ENCODE measurements at places on chromosomes 12 and 14.

DNA sequence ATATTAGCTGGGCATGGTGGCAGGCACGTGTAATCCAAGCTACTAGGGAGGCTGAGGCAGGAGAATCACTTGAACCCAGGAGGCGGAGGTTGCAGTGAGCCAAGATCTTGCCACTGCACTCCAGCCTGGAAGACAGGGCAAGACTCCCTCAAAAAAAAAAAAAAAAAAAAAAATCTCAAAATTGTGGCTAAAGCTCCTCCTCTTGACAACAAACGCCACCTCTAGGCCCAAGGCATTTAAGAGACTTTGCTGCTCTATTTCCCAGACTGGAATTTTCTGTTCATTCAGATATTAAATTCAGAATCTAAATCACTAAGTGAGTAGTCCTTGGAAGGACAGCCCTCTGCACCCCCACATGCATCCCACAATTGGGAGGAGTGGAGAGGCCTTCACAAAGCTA is 1.4 kb downstream of the ZFYVE1 start:
- DNase-seq = no peak

GRCh38 chr12:19138551-19138950 is 9.0 kb downstream of the PLEKHA5 start:
- DNase-seq = no peak

- DNase-seq = no peak
Measured at GRCh38 chr12:118361092-118361404, 11.7 kb downstream of the TAOK3 start.

DNA sequence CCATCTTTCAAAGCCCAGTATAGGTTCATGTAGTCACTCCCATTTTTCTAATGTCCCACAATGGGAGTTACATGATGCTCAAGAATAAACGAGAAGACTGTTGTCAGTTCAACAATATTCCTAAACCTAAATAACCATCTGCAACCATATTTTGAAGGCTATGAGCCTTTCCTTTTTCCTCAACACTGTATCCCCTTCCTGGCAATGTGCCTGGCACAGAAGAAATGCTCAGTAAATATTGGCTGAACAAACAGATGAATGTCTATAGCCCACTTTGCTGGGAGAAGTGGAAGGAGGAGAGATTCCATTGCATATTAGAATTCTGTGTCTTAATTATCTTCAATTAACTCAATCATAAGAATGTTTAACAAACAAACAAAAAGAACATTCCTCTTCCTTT is 6.1 kb downstream of the ARMH4 start:
- no peak for DNase-seq

GRCh38 chr12:3417937-3418462 is 73.0 kb upstream of the PRMT8 start:
- no peak for DNase-seq

DNA sequence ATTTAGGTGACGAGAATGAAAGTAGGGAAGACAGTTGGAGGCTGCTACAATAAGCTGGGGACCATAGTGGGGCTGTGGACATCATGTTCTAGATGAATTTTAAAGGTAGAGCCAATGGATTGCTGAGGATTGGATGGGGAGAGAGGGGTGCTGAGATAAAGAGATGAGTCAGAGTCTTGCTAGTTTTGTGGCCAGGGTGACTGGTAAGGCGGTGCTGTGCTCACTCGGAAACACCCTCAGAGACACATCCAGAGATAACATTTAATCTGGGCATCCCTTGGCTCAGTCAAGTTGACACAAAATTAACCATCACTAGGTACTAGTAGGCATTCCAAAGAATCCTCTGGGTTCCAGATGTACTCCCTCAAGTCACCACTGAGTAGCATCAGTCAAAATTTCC is 170.7 kb downstream of the ADCK1 start:
- no peak for DNase-seq

DNA sequence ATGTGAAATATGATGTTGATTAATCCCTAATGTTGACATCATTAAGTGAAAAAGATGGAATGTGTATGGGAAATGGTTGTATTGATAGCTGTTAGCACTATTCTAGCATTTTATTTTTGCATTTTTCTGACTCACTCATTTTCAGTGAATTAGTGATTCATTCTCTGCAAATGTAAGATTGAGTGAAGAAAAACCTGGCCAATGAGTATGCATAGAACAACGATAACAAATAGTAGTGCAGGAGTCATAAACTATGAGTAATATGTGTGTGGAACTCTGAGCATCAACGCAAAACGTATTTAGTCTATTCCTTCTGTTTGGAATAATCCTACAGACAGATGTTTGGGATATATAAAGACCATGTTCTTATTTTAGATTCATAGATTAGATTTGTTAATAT is 76.3 kb upstream of the RTL1 start:
- no peak for DNase-seq

DNA sequence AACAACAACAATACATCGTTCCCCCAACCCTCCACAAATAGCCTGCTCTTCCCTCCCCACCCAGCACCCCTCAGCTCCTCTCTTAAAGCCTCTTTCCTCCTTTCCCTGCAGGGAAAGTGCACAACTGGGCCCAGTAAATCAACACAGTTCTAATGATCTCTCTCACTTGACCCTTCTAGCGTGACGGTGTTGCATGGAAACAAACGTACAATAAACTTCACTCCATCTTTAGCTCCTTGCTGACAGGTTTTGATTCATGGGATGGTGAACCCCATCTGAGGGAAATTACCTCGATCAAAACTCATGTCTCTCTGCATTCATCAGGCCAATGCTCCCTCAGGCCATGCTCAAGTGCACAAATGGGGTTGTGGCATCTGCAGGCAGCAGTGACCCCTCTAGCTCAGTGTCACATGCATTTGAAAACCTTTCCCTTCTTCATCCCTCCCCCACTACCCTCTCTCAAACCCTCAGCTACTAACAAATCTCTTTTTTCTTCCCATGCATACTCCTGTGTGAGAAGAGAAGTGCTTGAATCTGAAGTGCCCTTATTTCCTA is 22.9 kb downstream of the GDF11 start:
- no peak for DNase-seq

- DNase-seq = no peak
Measured at GRCh38 chr12:118633071-118633470, 256.7 kb downstream of the SUDS3 start.

- no peak for DNase-seq
Measured at GRCh38 chr12:29145372-29146170, 3.5 kb upstream of the FAR2 start.

- no peak for DNase-seq
Measured at GRCh38 chr14:20434701-20435581, 1.0 kb downstream of the KLHL33 start.

- DNase-seq = no peak
Measured at GRCh38 chr12:1918081-1918883, at the start of gene CACNA2D4. Gene CACNA2D4, minus strand, starts transcription at chr12:1918652. Its CDS starts 179 bp downstream, at chr12:1918473.

DNA sequence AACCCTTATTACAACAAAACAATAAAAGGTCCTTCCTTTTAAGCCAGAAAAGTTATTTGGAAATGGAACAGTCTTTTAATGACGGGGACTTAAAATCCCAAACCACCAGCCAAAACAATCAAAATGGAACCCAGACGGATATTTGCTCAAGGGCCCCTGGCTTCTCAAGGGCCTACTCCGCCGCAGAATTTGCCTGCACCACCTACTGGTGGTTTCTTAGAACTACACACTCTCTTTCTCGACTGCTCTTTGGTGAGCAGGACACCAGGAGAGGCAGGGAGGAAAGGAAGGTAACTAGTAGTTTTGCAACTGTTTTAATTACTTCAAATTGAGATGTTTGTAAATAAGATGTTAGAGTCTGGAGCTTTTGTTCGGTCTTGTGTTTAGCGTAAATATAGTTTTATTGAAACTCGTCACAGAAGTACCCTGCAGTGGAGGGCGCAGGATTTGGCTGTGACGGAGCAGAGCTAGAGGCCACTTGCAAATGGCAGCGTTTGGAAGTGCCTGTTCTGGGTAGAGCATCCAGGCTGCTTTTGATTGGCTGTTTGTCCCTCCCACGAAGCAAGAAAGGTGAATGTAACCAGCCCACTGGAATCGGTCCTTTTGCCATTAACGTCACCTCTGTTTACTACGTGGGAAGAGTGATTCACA is 238.5 kb downstream of the CACNA1C start:
- no peak for DNase-seq

- no peak for DNase-seq
Measured at GRCh38 chr12:106673141-106673540, 90.3 kb downstream of the RFX4 start.

DNA sequence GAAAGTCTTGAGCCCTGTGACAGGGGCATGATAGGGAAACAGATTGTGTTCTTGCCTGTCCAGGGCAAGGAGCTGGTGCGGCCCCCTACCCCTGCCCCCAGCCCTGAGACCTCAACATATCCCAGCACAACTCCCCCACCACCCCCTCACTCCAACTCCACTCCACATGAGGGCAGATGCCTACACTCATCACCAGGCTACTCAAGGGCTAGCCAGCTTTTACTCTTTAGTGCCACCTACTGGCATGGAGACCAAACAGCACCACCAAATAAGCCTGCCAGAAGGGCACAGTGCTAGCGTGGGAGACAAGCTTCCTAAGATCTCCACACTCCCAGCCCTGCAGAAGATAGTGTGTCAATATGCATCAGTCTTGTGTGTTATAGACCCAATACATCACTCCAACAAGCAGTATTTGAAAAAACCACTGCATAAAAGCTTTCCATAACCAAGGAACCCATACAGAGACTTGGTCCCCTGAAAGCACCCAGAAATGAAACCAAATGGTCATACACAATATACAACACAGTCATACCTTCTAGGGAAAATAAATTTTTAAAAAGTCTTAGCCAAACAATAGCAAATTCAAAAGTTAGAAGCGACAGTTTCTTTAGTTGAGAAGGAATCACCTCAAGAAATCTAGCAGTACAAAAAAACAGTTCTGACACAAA is 154.4 kb downstream of the KCNK10 start:
- DNase-seq = no peak

GRCh38 chr14:64324461-64324860 is 30.3 kb upstream of the ESR2 start:
- no peak for DNase-seq

- no peak for DNase-seq
Measured at GRCh38 chr12:105219261-105220028, 16.5 kb downstream of the APPL2 start.

DNA sequence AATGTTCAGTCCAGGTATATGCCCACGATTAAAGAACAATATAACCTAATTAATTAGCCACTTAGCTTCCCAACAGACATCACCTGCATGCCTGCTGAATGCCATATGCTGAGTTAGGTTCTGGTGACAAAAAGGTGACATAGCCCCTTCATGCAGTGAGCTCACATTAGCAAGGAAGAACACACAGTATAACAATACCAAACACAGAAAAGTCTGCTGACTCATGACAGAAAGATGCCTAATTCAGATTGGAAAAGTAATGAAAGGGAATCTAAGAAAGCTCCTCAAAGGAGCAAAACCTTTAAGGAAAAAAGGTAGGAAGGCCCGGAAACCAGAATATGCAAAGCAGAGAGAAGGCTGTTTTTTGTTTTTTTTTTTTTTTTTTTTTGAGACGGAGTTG is 59.0 kb downstream of the FERMT2 start:
- DNase-seq = no peak

DNA sequence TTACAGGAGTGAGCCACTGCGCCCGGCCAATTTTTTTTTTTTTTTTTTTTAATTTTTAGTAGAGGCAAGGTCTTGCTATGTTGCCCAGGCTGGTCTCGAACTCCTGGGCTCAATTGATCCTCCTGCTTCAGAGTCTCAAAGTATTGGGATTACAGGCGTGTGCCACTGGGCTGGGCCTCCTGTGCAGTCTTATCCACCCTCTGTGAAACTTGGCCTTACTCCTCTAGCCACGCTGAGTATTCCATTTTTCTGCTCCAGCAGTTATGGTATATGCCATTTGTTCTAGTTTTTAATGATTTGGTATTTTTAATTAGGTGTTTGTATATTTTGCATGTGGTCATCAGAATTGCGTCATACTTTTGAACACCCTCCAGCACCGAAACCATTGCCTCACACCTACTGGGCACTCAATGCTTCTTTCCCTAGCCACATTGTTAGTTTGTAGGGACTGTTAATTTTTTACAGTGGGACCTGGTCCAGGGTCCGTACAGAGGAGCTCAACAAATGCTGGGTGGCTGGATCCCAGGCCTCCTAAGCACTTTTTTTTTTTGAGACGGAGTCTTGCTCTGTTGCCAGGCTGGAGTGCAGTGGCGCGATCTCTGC is 11.4 kb downstream of the RIOX1 start:
- DNase-seq = no peak

- no peak for DNase-seq
Measured at GRCh38 chr14:99550387-99550992, 53.5 kb downstream of the CCDC85C start.

- no peak for DNase-seq
Measured at GRCh38 chr12:27191531-27191930, 52.6 kb upstream of the STK38L start.

DNA sequence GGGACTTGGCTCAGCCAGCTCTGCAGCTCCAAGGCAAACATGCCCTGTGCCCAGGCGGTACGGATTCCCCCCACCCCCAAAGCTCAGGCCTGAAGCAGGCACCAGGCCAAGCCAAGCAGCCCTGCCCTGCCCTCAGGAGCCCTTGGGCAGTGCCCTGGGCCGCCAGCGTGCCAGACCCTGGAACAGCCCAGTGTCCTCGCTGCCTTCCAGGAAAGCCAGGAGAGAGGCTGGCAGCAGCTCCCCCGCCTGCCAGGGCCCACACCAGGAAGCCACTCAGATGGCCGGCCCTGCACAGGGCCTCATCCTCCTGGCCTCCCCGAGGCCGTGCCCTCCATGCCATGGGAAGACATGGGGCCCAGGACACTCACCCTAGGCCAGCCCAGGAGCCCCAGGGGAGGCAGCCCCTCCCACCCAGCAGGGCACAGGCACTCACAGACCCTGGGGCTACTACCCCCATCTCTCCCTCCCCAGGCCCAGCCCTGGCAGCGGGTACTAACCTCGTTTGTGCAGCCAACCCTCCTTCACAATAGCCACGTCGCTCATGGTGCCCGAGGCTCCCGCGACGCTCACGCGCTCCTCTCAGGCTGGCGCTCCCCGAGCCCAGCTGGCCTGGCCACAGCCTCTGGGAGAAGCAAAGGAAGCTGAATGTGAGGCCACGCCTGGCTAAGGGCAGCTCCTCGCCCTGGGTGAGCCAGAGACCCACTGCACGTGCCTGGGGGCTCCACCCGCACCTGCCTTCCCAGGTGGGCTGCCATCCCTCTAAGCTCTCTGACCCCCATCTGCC is 3.3 kb downstream of the AKT1 start:
- DNase-seq = no peak

GRCh38 chr12:113050795-113051194 is 5.7 kb upstream of the DTX1 start:
- no peak for DNase-seq

- no peak for DNase-seq
Measured at GRCh38 chr12:2233034-2233433, 180.2 kb downstream of the CACNA1C start.

GRCh38 chr14:33755358-33755757 is 195.5 kb downstream of the EGLN3 start:
- DNase-seq = no peak

DNA sequence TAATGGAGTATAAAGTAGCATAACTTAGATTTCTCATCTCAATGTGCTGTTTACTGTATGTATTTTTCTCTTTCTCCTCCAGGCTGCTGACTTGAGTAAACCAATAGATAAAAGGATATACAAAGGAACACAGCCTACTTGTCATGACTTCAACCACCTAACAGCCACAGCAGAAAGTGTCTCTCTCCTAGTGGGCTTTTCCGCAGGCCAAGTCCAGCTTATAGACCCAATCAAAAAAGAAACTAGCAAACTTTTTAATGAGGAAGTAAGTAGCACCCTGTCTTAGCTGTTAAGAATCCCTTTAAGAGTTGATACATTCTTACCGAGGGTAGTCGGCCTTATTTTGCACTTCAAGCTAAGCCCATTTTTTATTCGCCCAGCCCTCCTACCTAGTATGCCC is 55.2 kb downstream of the WDR20 start:
- DNase-seq = no peak

Data from GOT3 (cell line).